ENCODE measurements at places on chromosomes 11 and 22. TPM values are rescaled to one million over a fixed set of nuclear protein-coding genes. Genes with fewer than 3 reads are reported as not detected.

The C11orf42 gene
- not detected for total RNA-seq

The C11orf97 gene
- total RNA-seq, result not detected

The CASP5 gene
- not detected for total RNA-seq

The OR52E2 gene
- total RNA-seq, result not detected

The APOL5 gene
- total RNA-seq, result not detected

Data from myometrial cell (primary cell).